GM20000 (cell line): ENCODE measurements at places on chromosomes 2 and 18.

- DNase-seq: no peak
Measured at GRCh38 chr18:74516271-74517235, 17.7 kb upstream of the CNDP1 start.

- DNase-seq: no peak
Measured at GRCh38 chr2:127560201-127560930, 24.9 kb downstream of the MYO7B start.

- no peak for DNase-seq
Measured at GRCh38 chr2:62964671-62965070, 86.0 kb upstream of the OTX1 start.

DNA sequence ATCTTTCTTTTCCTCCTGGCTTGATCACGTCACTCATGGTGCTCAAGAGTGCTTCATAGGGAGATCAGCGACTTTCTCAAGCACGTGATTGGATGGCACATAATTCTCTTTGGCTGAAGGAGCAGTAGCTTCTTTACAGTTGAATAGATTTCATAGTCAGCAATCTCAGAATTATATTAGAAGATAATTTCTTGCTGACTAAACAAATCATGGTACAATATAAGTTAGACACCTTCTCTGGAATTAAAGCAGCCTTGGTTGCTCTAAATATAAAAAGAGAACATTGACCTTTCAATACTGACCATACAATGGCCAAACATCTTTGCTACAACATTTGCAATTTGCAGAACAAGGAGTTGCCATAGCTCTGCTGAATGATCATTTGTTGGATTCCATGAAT, 238.5 kb upstream of the CHST9 start:
- DNase-seq: no peak
